ENCODE measurements at places on chromosomes 3 and 15.
A peak's percentile ranks its signal among the peaks of the same experiment; 100 is the strongest.

DNA sequence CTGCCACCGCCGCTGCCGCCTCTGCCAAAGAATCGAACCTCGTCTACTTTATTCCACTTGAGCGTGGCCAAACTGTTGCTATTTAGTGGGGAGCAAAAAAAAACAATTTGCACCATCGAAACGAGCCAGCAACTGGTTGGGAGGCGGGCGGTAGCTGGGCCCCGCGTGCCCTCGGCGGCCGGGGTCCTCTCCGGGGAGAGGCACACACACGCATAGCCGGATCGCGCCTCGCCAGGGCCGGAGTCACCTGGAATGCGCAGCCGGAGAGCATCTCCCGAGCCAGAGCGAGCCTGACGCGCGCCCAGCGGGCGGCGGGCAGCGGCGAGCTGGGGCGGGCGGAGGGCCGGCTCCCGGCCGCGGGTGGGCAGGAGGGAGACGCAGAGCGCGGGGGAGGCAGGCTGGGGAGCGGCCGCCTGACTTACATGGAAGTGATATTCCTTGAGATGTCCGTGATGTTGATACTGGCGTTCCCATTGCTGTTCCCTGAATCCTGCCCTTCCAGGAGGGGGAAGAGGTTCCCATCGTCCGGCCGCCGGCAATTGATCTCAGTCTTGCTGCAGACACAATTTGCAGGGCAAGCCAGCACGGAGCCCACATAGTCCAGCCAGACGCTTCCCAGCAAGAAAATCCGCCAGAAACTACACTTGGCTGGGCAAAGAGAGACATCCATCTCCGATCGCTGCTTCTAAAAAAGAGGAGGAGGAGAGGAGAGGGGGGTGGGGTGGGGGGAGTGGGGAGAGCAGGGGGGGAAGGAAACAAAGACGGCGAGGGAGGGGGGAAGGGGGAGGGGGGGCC is 858 bp downstream of the NTRK3 start:
- no peak for DNase-seq

- no peak for DNase-seq
Observed at GRCh38 chr3:195899701-195900435, 8.5 kb downstream of the TNK2 start.

DNA sequence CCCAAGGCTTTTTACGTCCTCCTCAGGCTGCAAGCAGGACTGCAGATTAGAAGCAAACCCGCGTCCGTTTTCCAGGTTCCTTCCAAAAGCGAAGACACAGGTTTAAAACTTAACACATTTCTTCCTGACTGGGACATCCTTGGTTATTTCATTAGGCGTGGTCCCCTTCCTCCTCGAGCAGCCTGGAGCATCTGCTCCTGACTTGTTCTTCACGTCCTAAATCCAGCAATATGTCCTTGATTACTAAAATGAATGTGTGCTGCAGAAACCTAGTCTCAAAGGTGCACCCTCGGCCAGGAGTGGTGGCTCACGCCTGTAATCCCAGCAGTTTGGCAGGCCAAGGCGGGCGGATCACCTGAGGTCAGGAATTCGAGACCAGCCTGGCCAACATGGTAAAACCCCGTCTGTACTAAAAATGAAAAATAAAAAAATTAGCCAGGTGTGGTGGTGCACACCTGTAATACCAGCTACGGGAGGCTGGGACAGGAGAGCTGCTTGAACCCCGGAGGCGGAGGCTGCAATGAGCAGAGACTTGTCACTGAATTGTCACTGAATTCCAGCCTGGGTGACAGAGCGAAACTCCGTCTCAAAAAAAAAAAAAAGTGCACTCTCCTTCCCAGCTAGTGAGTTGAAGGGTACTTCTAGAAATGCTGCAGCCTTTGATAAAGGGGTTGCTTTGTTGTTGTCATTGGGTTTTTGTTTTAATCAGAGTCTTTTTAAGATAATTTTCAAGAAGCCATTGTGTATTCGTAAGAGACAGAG is 842 bp upstream of the LRIG1 start:
- no peak for DNase-seq

GRCh38 chr3:160953686-160954085 is 151.5 kb downstream of the B3GALNT1 start:
- DNase-seq, result no peak

DNA sequence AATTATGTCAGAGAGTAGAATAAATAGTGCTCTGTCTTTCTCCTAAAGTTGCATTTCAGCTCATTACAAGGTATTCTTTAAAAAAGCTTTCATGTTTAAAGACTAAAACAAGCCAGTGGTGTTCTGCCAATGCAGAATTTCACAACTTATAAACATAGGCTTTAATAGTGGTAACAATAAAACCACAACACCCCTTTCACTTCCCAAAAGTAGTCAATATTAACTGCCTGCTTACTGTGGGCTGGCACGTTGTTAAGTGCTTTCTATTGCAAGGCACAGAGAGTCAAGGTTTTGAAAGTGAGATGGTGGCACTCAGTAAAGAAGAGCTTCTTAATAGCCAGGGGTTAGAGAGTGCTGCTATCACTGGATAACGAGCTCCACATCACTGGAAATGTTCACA is 8.4 kb upstream of the RTP1 start:
- no peak for DNase-seq

GRCh38 chr15:69679623-69680228 is 227.1 kb downstream of the RPLP1 start:
- no peak for DNase-seq

GRCh38 chr15:53884441-53884840 is 93.8 kb upstream of the UNC13C start:
- DNase-seq, result no peak

DNA sequence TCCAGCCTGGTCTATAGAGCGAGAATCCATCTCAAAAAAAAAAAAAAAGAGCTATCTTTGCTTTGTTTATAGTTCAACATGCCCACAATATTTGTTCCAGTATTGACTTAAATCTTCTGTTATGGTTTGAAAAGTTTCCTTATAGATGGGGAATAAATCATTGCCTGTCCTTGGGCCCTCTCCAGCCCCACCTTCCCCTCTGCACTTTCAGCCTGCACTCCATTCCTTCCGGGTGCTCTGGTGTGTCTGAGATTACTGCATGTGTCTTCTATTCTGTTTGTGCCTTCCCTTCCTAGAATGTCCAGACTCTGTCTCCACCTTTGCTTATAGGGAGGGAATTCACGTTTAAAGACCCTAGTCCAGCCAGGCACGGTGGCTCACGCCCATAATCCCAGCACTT is 25.2 kb upstream of the GPX1 start:
- peak; percentile 16 for DNase-seq

DNA sequence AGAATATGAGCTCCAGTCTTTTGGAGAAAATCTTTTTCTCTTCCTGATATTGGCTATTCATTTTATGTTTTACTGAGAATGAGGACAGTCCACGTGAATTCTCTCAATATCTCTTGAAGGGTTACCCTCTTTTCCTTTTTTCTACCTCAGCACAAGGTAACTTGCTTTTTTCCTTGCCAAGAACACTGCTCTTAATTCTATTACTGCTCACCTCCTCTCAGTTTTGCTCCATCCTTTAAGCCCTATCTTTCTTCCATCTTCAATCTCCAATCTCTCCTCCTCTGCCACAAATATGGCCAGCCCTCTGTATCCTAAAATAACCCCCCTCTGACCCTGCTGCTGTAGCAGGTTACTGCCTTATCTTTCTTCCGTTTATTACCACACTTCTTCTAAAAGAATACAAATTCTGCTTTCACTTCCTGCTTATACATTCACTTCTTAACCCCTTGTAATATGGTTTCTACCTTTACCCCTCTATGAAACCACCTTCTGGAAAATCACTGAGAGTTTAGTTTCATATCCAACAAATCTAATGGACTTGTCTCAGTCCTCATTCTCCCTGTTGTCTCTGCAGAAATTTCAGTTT is 89.0 kb downstream of the NFKBIZ start:
- peak; percentile 24 for DNase-seq

GRCh38 chr3:171508676-171509075 is 48.5 kb upstream of the TNIK start:
- no peak for DNase-seq

- no peak for DNase-seq
Observed at GRCh38 chr15:45137703-45138102, 7.9 kb downstream of the DUOX1 start.

- DNase-seq, result peak; percentile 76
Observed at GRCh38 chr15:89971592-89971997, 29.5 kb upstream of the ZNF710 start.

DNA sequence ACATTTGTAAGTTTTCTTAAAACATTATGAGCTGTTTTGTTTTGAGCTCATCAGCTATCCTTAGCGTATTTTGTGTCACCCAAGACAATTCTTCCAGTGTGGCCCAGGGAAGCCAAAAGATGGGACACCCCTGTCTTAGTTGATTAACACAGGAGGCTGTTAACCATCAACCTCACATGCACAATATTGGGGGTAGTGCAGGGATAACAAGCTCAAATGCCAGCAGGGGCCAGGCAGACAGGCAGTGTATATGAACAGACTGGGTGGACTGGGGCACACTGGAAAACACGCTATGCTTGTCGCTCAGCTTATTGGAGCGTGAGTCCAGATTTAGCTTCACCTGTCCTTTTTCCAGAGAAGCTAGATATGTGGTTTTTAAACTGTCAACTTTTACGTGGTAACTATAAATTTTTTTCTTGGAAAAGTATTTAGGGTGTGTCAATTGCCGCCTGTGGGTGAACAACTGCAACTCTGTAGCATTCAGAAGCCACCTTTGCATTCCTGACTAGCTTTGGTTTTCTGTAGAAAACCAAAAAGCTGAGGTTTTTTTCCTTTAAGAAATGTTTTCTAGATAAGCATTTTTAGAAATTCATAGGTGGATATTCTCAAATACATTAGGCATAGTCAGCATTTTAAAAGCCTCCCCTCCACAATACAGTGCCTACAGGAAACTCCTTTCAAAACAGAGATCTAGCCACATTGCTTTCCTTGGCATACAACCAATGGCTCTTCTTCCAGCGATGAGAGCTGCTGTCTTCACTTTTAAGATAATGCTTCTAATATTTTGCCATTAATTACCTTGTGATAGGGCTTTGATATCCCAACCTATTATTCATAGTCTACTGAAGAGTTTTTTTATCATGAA is 14.6 kb downstream of the PSMD6 start:
- no peak for DNase-seq

DNA sequence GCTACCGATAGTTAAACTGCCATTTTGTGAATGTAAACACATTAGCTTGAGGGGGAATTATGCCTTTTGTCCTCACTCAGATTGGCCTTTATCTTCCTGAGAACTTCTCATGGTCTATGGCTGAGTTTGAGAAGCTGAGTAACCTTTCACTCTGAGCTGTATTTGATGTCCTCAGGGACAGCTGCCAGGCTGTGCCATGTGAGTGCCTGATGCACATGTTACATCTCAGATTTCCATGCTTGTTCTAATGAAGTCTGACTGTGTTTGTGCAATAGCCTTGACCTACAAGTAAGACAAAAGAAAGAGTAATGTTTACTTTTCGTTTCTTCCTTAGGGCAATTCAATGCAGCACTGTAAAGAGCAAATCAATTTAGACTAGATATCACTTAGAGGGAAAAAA is 44.1 kb upstream of the ARL6 start:
- DNase-seq, result no peak

GRCh38 chr3:58962040-58962651 is 87.7 kb downstream of the CFAP20DC start:
- DNase-seq, result no peak

DNA sequence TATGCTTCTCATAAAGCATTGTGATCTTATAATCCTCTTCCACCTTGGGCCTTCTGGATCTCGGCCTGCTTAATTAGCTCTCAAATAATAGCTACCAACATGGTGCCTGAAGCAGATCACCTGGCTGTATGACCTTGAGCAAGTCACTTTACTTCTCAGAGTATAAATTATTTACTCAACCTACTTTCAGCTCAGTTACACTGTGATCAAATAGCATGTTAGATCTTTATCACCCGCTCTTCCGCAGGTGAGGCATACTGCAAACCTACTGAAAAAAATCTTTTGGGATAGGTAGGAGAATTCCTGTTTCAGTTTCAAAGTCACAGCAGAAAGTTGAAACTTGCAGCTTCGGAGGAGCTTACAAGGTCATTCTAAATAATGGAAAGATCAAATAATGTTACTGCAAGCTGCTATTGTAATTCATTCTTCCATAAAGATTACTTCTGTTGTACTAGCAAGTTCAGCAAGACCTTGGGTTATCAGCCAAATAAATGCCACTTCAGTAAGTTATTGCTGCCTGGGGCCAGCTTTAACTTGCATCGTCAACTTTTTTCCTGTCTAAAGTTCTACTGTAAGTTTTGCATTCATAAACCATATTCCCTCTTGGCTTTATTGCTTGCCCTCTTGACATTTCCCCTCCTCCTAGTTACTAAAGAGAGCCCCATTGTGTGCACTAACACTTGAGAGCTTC is 268.4 kb upstream of the ATP11B start:
- DNase-seq, result peak; percentile 57

GRCh38 chr15:70147778-70148177 is 50.1 kb upstream of the TLE3 start:
- no peak for DNase-seq
